ENCODE measurements at places on chromosomes 11 and 22. TPM values are rescaled to one million over a fixed set of nuclear protein-coding genes. Genes with fewer than 3 reads are reported as not detected.
A peak's percentile ranks its signal among the peaks of the same experiment; 100 is the strongest.

- no peaks in the 10 kb centered on the region for H3K36me3 ChIP-seq
- no peak overlapping the region for H3K4me3 ChIP-seq
- DNase-seq = no peak
- no peaks in the 10 kb centered on the region for H3K4me1 ChIP-seq
- no peak overlapping the region for H3K27ac ChIP-seq
Observed at GRCh38 chr22:20968281-20968977, 1.4 kb downstream of the AIFM3 start.

DNA sequence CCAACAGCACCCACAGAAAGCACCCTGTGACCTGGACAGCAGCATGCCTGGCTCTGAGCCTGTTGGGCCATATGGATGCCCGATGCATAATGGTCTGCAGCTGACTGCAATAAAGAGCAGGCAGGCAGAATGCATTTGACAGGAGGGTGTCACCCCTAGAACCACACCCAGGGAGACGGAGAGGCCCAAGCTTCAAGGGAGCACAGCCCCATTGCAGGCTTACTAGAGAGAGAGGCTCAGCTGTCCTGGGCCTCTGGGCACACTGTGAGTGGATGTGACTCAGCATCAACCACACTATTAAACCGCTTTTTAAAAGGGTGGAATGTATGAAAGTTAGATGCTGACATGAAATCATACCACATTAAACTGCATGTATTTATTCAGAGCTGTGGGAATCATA, 365.3 kb downstream of the CTTN start:
- no peak overlapping the region for H3K27ac ChIP-seq
- peaks cover 3% of the 10 kb centered on the region for H3K4me1 ChIP-seq
- no peak for DNase-seq
- H3K4me3 ChIP-seq = no peak overlapping the region
- H3K27me3 ChIP-seq = no peaks in the 10 kb centered on the region

DNA sequence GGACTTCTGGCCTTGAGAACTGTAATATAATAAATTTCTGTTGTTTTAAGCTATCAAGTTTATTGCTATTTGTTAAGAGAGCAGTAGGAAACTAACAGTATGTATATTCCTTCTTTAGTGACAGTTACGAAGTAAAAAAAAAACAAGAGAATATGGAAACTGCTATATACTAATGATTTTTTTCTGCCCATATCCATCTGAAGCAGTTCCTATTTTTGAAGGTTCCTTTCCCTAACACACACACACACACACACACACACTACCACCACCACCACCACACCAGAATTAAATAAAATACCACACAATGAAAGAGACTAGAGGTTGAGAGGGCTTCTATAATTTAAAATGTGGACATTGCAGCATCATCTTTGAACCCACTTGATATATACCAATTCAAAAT, 44.4 kb upstream of the CARD18 start:
- no peaks in the 10 kb centered on the region for H3K4me1 ChIP-seq
- H3K4me3 ChIP-seq = no peak overlapping the region
- no peak for DNase-seq
- no peak overlapping the region for H3K27ac ChIP-seq
- H3K27me3 ChIP-seq = no peaks in the 10 kb centered on the region
- H3K36me3 ChIP-seq = no peaks in the 10 kb centered on the region

CARD18 gene
- not detected for total RNA-seq

- H3K27me3 ChIP-seq = no peaks in the 10 kb centered on the region
- H3K36me3 ChIP-seq = no peaks in the 10 kb centered on the region
- no peaks in the 10 kb centered on the region for H3K4me1 ChIP-seq
Observed at GRCh38 chr11:116442238-116442752, 330.5 kb downstream of the BUD13 start.

DNA sequence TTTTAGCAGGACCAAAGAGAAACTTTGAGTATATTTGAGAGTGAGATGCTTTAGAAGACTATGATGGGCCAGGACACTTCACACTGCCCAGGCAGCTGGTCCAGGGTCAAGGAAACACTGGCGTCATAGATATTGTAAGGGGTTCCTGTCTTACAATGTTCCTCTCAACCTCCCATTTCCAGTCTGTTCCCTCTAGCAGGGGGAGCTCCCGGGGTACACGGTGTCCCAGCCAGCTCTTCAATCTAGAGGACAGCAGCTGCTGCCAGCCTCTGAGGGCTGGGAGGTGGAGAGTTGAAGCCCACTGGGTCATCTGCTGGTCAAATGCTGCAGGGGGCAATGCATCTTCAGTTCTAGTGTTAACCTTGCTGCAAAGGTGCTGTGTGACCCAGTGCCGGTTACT, 40.7 kb upstream of the TIMP3 start:
- peak overlapping the region; percentile 91 for H3K27ac ChIP-seq
- no peak for DNase-seq
- H3K4me3 ChIP-seq = no peak overlapping the region
- no peaks in the 10 kb centered on the region for H3K36me3 ChIP-seq

DNA sequence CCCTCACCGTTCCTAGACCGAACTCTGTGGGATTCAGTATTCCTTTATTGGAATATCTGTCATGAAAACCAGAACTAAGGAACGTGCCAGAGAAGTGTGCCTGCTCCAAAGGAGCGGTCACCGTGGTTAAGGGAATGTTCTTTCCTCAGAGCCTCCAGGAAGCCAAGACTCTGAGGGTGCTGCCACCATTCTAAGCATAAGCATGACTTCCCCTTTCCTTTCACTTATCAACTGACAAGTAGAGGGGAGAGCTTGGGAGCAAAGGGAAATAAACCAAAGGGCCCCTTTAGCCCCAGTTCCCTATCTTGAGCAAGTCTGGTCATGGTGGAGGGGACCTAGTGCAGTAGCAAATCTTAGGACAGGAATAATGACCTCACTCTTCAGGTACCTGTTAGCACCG, 26.8 kb downstream of the CTR9 start:
- peaks cover 56% of the 10 kb centered on the region for H3K36me3 ChIP-seq
- no peak for DNase-seq
- H3K4me1 ChIP-seq = no peaks in the 10 kb centered on the region
- no peak overlapping the region for H3K4me3 ChIP-seq

DNA sequence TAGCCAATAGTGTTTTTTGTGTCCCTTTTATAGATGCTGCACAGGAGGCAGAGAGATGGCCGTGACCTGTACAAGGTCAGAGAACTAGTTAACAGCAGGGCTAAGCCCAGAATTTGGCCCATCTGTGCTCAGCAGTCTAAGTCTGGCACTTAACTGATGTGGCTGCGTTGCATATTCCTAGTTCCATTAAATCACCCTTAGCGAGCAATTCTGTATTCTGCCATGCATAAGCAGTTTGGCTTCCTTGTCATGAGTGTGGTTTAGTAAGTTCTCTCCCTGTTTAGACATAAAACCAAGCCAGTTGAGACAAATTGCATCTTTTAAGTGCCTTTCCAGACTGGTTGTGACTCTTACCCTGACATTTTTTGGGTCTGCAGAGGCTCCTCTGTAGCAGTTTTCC, 230.6 kb upstream of the TENM4 start:
- no peaks in the 10 kb centered on the region for H3K36me3 ChIP-seq
- no peak overlapping the region for H3K27ac ChIP-seq
- H3K4me1 ChIP-seq = no peaks in the 10 kb centered on the region
- H3K27me3 ChIP-seq = no peaks in the 10 kb centered on the region
- DNase-seq = no peak
